ENCODE measurements at places on chromosomes 4 and X. TPM values are rescaled to one million over a fixed set of nuclear protein-coding genes. Genes with fewer than 3 reads are reported as not detected.
A peak's percentile ranks its signal among the peaks of the same experiment; 100 is the strongest.

Gene PPP2R2C
- total RNA-seq = 0.33 TPM

Gene MAOA
- 287 TPM for total RNA-seq

GRCh38 chrX:6184900-6185515 lies 43.7 kb downstream of the NLGN4X start:
- H3K4me1 ChIP-seq = no peaks in the 10 kb centered on the region
- no peaks in the 10 kb centered on the region for H3K36me3 ChIP-seq
- H3K4me3 ChIP-seq = no peak overlapping the region
- no peak overlapping the region for H3K27ac ChIP-seq

DNA sequence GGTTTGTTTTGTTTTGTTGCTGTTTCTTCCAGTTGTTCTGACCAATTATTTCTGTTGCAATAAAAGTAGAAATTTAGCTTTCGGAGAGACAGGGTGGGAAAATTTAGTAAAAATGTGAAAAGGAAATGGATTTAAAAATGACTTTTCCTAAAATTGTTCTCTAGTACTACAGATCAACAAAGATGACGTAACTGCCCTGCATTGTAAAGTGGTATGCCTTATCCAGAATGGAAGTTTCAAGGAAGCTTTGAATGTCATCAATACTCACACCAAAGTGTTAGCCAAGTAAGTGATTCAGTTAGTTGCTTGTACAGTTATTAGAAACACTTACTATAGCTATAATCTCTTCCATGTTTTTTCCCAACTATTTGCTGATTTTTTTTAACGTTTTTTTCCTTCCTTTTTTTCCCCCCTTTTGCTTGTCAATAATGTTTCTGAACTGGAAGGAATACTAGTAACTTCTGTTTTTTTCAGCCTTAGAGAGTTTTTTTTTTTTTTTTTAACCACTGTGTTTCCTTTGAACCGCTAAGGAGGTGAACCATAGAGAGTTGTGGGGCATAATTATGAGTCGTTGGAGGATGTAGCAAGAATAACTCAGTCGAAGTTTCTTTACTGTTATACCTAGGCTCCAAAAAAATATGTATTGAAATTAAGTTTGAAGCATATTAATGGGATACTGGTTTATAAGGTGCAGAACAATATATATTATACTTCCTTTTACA lies 2.2 kb downstream of the SRP72 start:
- no peak overlapping the region for H3K27ac ChIP-seq
- no peaks in the 10 kb centered on the region for H3K27me3 ChIP-seq
- H3K36me3 ChIP-seq = peaks cover 20% of the 10 kb centered on the region
- peaks cover 23% of the 10 kb centered on the region for H3K4me1 ChIP-seq

- no peak overlapping the region for H3K4me3 ChIP-seq
- H3K36me3 ChIP-seq = no peaks in the 10 kb centered on the region
- H3K4me1 ChIP-seq = peaks cover 7% of the 10 kb centered on the region
- H3K27ac ChIP-seq = no peak overlapping the region
- DNase-seq = no peak
Observed at GRCh38 chrX:56785442-56785841, 56.4 kb downstream of the NBDY start.

- H3K4me1 ChIP-seq = peaks cover 7% of the 10 kb centered on the region
- H3K36me3 ChIP-seq = no peaks in the 10 kb centered on the region
- H3K4me3 ChIP-seq = peak overlapping the region; percentile 71
- H3K27me3 ChIP-seq = no peaks in the 10 kb centered on the region
Observed at GRCh38 chr4:142845293-142846107, 601 bp downstream of the INPP4B start.

GRCh38 chr4:51942833-51943215 lies 77.3 kb downstream of the LRRC66 start:
- DNase-seq = no peak
- H3K27me3 ChIP-seq = no peaks in the 10 kb centered on the region
- H3K27ac ChIP-seq = no peak overlapping the region
- H3K36me3 ChIP-seq = no peaks in the 10 kb centered on the region
- H3K4me3 ChIP-seq = no peak overlapping the region
- no peaks in the 10 kb centered on the region for H3K4me1 ChIP-seq

GRCh38 chr4:141348125-141348524 lies 127.4 kb downstream of the ZNF330 start:
- no peaks in the 10 kb centered on the region for H3K27me3 ChIP-seq
- no peaks in the 10 kb centered on the region for H3K36me3 ChIP-seq
- no peak overlapping the region for H3K4me3 ChIP-seq
- peaks cover 6% of the 10 kb centered on the region for H3K4me1 ChIP-seq
- peak; percentile 38 for DNase-seq
- peak overlapping the region; percentile 52 for H3K27ac ChIP-seq

DNA sequence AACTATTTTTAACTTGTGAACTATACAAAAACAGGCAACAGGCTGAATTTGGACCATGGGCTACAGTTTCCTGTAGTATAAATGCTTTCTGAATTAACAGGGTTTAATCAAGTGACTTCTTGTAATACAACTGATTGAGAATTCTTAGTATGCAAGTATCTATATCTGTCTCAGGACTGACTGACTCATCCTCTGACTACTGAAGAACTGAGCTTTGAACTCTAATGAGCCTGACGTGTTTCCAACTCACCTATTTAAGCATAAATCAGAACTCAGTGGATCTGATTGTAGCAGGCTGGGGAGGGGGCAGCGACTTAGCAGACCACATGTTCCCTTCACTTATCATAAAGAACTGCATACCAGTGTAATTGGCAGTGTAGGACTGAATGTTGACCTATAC lies 7.8 kb downstream of the SPATA4 start:
- H3K27me3 ChIP-seq = no peaks in the 10 kb centered on the region
- peaks cover 3% of the 10 kb centered on the region for H3K4me1 ChIP-seq
- DNase-seq = no peak
- no peak overlapping the region for H3K4me3 ChIP-seq
- H3K27ac ChIP-seq = no peak overlapping the region

GRCh38 chrX:13432414-13433297 lies 112.8 kb upstream of the ATXN3L start:
- no peaks in the 10 kb centered on the region for H3K4me1 ChIP-seq
- H3K27me3 ChIP-seq = no peaks in the 10 kb centered on the region
- H3K27ac ChIP-seq = peak overlapping the region; percentile 40
- no peaks in the 10 kb centered on the region for H3K36me3 ChIP-seq
- H3K4me3 ChIP-seq = no peak overlapping the region

- H3K27ac ChIP-seq = no peak overlapping the region
- no peak overlapping the region for H3K4me3 ChIP-seq
- no peaks in the 10 kb centered on the region for H3K36me3 ChIP-seq
- no peak for DNase-seq
- peaks cover 2% of the 10 kb centered on the region for H3K4me1 ChIP-seq
- no peaks in the 10 kb centered on the region for H3K27me3 ChIP-seq
Observed at GRCh38 chr4:73978886-73979285, 2.9 kb downstream of the PF4 start.

DNA sequence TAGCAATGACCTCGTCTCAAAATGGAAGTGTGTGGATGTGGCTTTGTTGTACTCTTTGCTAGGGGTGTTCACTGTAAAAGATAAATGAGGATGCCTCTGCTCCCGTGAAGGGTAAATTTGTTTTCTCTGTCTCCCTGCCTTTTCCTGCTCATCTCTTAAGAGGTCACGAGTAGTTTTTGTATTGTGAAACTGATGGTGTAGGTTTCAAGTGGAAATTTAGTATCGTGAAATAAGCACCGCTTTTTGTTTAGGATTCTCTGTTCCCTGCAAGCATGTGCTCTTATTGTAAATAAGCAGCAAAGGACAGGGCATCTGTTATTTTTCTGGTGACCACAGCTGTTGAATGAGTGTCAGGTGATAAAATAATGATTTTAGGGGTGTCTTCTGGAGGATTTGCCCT lies 104.6 kb downstream of the PHEX start:
- no peaks in the 10 kb centered on the region for H3K27me3 ChIP-seq
- DNase-seq = no peak
- H3K4me1 ChIP-seq = peaks cover 4% of the 10 kb centered on the region
- no peaks in the 10 kb centered on the region for H3K36me3 ChIP-seq

- no peaks in the 10 kb centered on the region for H3K4me1 ChIP-seq
- no peaks in the 10 kb centered on the region for H3K27me3 ChIP-seq
- no peak overlapping the region for H3K27ac ChIP-seq
Observed at GRCh38 chr4:13957871-13958270, 330.3 kb upstream of the BOD1L1 start.

GRCh38 chrX:93874554-93874953 lies 200.5 kb downstream of the FAM133A start:
- no peak for DNase-seq
- H3K36me3 ChIP-seq = no peaks in the 10 kb centered on the region
- H3K27me3 ChIP-seq = no peaks in the 10 kb centered on the region
- no peaks in the 10 kb centered on the region for H3K4me1 ChIP-seq

DNA sequence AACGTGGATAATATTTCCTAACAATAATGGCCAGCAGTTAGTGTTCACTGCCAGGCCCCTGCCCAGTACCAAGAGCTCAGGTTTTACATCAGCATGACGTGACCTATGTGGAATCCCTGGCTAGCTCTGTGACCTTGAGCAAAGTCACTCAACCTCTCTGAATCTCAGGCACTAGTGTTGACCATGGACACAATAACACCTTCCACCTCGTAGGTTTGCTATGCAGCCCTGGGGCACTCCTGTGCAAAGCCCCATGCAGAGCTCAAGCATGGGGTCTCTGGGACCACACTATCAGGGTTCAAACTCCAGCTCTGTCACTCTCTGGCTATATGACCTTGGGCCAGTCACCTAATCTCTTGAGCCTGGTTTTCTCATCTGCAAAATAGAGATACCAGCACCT lies 38.7 kb upstream of the MSX1 start:
- no peak for DNase-seq
- H3K27ac ChIP-seq = no peak overlapping the region
- no peak overlapping the region for H3K4me3 ChIP-seq
- no peaks in the 10 kb centered on the region for H3K4me1 ChIP-seq
- no peaks in the 10 kb centered on the region for H3K27me3 ChIP-seq

DNA sequence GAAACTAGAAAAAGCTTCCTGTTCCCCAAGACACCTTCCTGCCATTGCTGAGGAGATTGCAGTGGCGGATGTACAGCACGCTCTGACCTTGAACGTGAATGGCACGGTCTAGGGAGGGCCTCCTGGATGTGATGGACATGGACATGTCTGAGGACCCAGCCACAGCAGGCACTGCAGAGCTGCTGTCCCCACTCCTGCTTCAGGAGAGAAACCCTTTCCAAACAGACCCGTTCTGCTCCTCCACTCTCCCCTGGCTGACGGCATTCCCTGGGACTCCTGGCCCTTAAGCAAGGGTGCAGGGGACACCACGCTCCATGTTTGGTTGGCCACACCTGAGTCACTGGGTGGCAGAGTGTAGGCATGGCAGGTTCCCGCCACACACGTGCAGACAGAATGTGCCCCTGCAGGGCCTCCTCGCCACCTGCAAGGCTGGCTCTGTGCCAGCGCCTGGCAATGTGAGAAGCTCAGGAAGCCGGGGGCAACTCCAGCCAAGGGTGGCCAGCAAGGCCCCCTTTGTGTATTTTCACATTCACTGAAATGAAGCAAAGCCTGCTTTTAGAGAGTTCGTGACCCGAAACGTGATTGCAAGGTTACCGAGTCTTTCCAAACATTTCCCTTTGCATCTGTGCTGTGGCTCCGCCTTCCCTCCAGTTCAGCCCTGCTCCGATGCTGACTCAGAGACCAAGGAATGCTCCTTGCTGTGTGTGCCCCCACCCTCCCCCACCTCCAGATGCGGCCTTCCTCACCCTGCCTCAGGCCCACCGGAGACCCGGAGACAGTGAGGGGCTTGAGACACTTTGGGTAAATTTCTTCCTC lies 46.1 kb downstream of the HTRA3 start:
- no peaks in the 10 kb centered on the region for H3K36me3 ChIP-seq
- H3K4me1 ChIP-seq = peaks cover 43% of the 10 kb centered on the region
- H3K27me3 ChIP-seq = no peaks in the 10 kb centered on the region
- H3K4me3 ChIP-seq = no peak overlapping the region
- DNase-seq = peak; percentile 99

DNA sequence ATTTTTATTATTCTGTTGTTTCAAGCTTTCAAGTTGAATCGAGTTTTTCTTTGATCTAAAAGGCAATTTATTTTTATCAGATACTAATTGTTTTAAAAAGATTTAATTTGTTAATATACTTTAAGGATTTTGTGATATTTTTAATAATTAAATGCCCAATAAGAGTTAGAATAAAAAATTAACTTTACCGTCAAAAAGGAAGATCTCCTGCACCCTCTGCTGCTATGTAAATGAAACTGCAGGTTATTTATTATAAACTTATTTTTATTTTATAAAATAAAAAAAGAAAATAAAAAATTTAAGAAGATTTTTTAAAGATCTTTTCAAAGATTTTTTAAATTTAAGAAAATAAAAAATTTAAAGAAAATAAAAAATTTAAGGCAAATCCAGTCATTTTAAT lies 166.1 kb downstream of the CCSER1 start:
- H3K4me3 ChIP-seq = no peak overlapping the region
- H3K27me3 ChIP-seq = no peaks in the 10 kb centered on the region

DNA sequence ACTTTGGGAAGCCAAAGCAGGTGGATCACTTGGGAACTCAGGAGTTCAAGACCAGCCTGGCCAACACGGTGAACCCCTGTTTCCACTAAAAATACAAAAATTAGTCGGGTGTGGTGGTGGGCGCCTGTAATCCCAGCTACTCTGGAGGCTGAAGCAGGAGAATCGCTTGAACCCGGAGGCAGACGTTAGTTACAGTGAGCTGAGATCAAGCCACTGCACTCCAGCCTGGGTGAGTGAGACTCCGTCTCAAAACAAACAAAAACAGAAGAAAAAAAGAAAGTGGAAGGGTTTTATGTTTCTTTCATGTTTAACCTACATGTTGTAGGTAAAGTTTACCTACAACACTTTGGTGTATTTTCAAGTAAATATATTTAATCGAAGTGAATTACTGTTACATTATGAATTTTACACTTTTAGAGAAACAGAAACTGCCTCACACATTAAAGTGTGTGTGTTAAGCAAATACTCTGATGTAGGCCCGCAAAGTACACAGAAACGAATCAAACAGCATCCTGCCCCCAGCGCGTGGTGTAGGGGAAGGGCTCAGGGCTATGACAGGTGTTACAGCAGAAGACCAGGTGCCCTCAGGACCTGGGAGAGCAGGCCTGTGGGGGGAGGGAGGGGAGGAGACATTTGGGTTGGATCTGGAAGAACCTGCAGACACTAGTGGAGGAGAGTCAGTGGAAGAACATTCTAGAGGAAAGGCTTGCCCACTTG lies 39.0 kb downstream of the PTTG2 start:
- H3K27me3 ChIP-seq = no peaks in the 10 kb centered on the region
- no peak overlapping the region for H3K4me3 ChIP-seq
- no peak overlapping the region for H3K27ac ChIP-seq
- H3K36me3 ChIP-seq = no peaks in the 10 kb centered on the region
